ENCODE measurements at places on chromosomes 5 and 9.

DNA sequence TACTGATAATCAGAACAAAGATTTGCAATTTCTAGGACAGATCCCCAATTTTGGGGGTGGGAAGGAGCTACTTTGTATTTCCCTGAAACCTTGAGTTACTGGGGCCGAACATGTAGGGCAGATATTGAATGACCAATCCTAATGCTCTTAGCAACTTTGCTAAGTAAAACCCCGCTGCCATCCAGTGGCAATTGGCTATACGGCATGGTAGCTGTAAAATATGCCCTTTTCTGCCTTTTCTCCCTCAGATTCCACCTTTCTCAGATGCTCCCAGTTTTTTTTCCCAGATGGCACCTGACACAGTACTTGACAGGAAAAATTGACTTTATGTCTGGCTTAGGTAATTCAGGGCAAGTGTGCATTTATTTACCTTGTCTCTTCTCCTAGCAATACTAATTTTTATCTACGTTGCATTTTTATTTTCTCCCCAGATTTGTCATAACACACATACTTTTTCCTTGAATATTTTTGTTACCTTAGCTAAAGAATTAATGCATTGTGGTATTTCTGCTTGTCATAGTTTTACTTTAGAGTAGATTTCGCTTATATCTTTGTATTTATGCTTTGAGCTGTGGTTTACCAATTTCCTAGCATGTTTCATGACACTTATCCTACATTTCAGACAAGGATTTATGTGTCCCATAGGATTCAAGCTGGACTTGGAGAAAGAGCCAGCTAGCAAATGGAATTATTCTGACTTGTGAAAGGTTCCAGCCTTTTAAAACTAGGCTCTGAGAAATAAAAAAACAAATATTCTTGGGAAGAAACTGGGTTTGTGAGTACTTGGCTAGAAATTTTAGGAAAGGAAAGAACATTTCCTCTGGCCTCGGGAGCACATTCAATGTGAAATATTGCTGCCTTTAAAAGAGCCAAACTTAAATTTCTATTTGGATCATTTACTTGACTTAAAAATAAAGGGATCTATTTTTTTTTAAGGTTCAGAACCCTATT is 37.4 kb downstream of the PIK3R1 start:
- H3K27ac ChIP-seq: no peak overlapping the region
- H3K4me3 ChIP-seq: no peak overlapping the region
- peak; percentile 54 for DNase-seq

- H3K4me3 ChIP-seq: no peak overlapping the region
- DNase-seq: no peak
- H3K27ac ChIP-seq: peak overlapping the region; percentile 69
- peaks cover 4% of the 10 kb centered on the region for H3K27me3 ChIP-seq
These were observed 63.3 kb upstream of the TGFBR1 start for GRCh38 chr9:99041618-99042017.

DNA sequence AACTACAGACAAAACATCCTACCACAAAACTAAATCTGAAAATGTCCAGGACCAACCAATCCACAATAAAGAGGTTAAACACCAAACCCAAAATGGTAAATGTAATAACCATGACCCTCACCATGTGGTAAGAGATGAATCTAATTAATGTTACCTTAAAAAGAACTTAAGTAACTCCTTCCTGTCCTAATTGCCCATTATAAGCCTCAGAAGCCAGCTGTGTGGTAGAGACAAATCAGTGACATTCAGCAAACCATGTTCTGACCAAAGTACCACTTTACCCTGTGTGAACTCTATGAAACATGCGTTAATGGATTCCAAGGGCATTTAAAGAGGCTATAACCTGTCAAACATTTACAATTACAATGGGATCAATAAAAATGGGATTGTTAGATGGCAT is 25.0 kb downstream of the LPAR1 start:
- no peak overlapping the region for H3K4me3 ChIP-seq
- no peak overlapping the region for H3K27ac ChIP-seq
- DNase-seq: no peak
- H3K36me3 ChIP-seq: no peaks in the 10 kb centered on the region

DNA sequence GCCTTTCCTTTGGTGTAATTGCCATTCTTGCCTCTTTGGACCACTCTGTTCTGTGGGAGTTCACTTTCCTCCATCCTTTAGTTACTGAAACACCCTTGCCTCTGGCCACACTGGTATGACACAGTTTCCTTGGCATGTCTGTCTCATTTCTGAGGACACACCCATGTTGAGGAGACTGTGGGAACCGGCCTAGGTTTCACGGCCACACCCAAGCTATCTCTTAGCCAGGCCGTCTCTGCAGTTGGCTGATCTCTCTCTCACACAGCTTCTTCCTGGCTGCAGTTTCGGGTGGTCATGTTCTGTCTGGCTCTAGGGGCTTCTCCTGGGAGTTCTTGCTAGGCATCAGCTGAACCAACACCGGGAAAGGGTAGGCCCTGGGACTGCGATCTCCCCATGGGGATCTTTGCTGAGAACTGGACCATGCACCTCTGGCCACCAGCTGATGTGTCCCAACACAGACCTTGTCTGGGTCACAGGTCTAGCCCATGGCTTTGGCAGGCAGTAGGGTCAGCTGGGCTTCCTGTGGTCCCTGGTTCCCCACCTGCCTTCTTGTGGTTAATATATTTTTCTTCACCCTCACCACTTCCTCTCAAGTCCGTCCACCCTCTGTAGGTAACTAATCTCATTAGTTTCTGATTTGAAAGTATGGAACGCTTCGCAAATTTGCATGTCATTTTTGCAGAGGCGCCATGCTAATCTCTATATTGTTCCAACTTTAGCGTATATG is 24.9 kb downstream of the ARHGEF37 start:
- DNase-seq: no peak
- no peaks in the 10 kb centered on the region for H3K36me3 ChIP-seq
- peaks cover 16% of the 10 kb centered on the region for H3K4me1 ChIP-seq
- peaks cover 6% of the 10 kb centered on the region for H3K27me3 ChIP-seq
- H3K27ac ChIP-seq: peak overlapping the region; percentile 56

DNA sequence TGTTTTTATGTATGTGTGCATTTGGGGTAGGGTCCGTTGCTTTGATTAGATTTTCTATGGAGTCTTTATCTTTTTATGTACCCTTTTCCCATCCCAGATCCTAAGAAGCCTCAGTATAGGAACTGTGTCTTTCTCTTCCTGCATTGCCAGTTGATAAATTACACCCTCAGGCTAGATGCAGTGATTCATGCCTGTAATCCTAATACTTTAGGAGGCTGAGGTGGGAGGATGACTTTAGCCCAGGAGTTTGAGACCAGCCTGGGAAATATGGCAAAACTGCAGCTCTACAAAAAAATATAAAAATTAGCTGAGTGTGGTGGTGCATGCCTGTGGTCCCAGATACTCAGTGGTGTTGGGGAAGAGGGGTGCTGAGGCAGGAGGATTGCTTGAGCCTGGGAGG is 40.2 kb downstream of the NLN start:
- DNase-seq: no peak
- H3K4me3 ChIP-seq: no peak overlapping the region
- H3K4me1 ChIP-seq: peaks cover 12% of the 10 kb centered on the region
- no peaks in the 10 kb centered on the region for H3K27me3 ChIP-seq
- H3K36me3 ChIP-seq: peaks cover 16% of the 10 kb centered on the region
- H3K27ac ChIP-seq: no peak overlapping the region

GRCh38 chr5:108278285-108279240 is 103.3 kb downstream of the FBXL17 start:
- DNase-seq: no peak
- no peaks in the 10 kb centered on the region for H3K4me1 ChIP-seq
- peaks cover 7% of the 10 kb centered on the region for H3K36me3 ChIP-seq
- no peak overlapping the region for H3K4me3 ChIP-seq

GRCh38 chr5:55591686-55592085 is 56.9 kb upstream of the PLPP1 start:
- H3K4me3 ChIP-seq: peak overlapping the region; percentile 39
- peaks cover 34% of the 10 kb centered on the region for H3K4me1 ChIP-seq
- peak overlapping the region; percentile 90 for H3K27ac ChIP-seq
- no peak for DNase-seq

GRCh38 chr9:125746774-125747052 is 460 bp upstream of the PBX3 start:
- no peak for DNase-seq
- peaks cover 17% of the 10 kb centered on the region for H3K36me3 ChIP-seq
- H3K4me1 ChIP-seq: peaks cover 32% of the 10 kb centered on the region
- H3K27me3 ChIP-seq: peaks cover 26% of the 10 kb centered on the region
- peak overlapping the region; percentile 89 for H3K4me3 ChIP-seq

GRCh38 chr5:111975133-111975532 is 218.1 kb upstream of the NREP start:
- no peak for DNase-seq
- H3K27ac ChIP-seq: no peak overlapping the region
- no peaks in the 10 kb centered on the region for H3K4me1 ChIP-seq
- peaks cover 6% of the 10 kb centered on the region for H3K27me3 ChIP-seq

- H3K4me1 ChIP-seq: no peaks in the 10 kb centered on the region
- H3K36me3 ChIP-seq: no peaks in the 10 kb centered on the region
- no peak for DNase-seq
- no peak overlapping the region for H3K27ac ChIP-seq
These were observed 15.3 kb downstream of the C9orf152 start for GRCh38 chr9:110192531-110193261.

GRCh38 chr5:957748-958485 is 50.7 kb upstream of the NKD2 start:
- peaks cover 58% of the 10 kb centered on the region for H3K4me1 ChIP-seq
- H3K27ac ChIP-seq: peak overlapping the region; percentile 69
- no peak for DNase-seq
- H3K27me3 ChIP-seq: peaks cover 17% of the 10 kb centered on the region
- no peaks in the 10 kb centered on the region for H3K36me3 ChIP-seq

DNA sequence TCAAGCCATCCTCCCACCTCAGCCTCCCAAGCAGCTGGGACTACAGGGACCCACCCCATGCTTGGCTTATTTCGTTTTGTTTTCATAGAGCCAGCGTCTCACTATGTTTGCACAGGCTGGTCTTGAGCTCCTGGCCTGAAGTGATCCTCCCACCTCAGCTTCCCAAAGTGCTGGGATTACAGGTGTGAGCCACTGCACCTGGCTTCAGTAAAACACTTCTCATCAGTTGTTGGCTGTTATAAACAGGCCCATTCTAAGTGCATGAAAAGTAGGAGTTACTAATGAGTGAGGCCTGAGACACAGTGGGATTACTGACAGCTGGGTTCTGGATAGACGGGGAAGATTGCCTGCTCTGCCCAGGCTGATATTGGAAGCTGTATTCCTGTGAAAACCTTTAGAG is 3.5 kb downstream of the CRB2 start:
- no peaks in the 10 kb centered on the region for H3K36me3 ChIP-seq
- H3K27me3 ChIP-seq: no peaks in the 10 kb centered on the region
- DNase-seq: no peak
- no peak overlapping the region for H3K27ac ChIP-seq

DNA sequence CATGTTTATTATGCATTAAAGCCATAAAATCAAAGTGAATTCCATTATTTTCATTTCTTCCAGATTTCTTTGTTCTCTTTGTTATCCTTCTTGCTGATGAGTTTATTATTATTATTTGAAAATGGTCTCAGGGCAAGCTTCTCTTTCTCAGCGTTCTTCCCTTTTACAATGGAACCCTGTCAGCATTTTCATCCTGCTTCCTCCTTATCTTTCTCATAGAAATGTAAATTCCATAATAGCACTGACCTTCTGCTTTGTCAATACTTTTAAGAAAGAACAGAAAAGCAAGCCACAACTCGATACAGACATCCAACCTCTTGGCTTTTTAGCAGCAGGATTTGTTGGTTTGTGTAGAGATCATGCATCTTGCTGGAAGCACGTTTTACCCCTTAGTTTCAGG is 114.0 kb upstream of the BASP1 start:
- H3K27me3 ChIP-seq: no peaks in the 10 kb centered on the region
- H3K36me3 ChIP-seq: no peaks in the 10 kb centered on the region
- H3K27ac ChIP-seq: no peak overlapping the region
- no peaks in the 10 kb centered on the region for H3K4me1 ChIP-seq
- no peak for DNase-seq

DNA sequence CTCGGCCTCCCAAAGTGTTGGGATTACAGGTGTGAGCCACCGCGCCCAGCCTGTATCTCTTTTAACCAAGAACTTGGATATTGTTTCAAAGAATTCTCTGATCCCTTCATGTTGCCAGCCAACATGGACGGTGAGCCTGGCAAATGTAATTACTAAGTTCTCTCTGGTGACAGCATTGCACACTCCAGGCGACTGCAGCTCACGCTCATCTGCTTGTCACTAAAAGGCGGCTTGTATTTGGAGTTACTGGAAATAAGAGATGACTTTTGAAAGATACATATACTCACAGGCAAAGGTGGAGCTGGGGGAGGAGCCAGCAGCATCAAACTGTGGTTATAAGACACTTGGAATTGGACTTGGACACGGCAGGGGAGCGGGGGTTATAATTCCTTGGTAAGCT is 172.3 kb downstream of the SLIT3 start:
- no peaks in the 10 kb centered on the region for H3K4me1 ChIP-seq
- no peak for DNase-seq
- no peak overlapping the region for H3K27ac ChIP-seq
- H3K4me3 ChIP-seq: no peak overlapping the region
- H3K27me3 ChIP-seq: no peaks in the 10 kb centered on the region

- no peak overlapping the region for H3K27ac ChIP-seq
- DNase-seq: no peak
- peaks cover 37% of the 10 kb centered on the region for H3K27me3 ChIP-seq
- H3K4me3 ChIP-seq: no peak overlapping the region
- peaks cover 13% of the 10 kb centered on the region for H3K4me1 ChIP-seq
- no peaks in the 10 kb centered on the region for H3K36me3 ChIP-seq
These were observed 12.4 kb upstream of the NFIB start for GRCh38 chr9:14326264-14326826.

DNA sequence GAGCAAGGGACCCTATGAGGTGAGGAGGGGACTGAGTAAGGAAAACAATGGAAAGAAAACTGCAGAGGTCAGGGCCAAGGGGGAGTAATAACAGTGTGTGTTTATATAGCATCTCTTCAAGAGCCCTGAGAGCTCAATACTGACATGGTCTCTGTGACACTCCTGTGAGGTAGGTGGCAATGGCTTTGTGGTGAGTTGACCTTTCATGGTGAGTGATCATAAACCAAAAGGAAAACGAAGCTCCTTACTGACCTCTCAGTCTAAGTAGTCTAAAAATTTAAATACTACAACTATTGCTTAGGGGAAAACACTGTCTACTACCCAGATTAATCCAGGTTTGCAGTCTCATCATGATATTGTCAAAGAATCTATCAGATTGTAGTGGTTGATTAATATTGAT is 130.9 kb downstream of the SNCAIP start:
- no peak for DNase-seq
- H3K4me3 ChIP-seq: no peak overlapping the region
- no peaks in the 10 kb centered on the region for H3K36me3 ChIP-seq

GRCh38 chr9:136728548-136729123 is 14.1 kb downstream of the LCN10 start:
- H3K27ac ChIP-seq: no peak overlapping the region
- no peaks in the 10 kb centered on the region for H3K27me3 ChIP-seq
- peaks cover 40% of the 10 kb centered on the region for H3K4me1 ChIP-seq
- peaks cover 35% of the 10 kb centered on the region for H3K36me3 ChIP-seq

GRCh38 chr5:90095292-90096060 is 314.1 kb downstream of the CETN3 start:
- H3K36me3 ChIP-seq: no peaks in the 10 kb centered on the region
- H3K4me3 ChIP-seq: no peak overlapping the region
- no peaks in the 10 kb centered on the region for H3K27me3 ChIP-seq
- no peak overlapping the region for H3K27ac ChIP-seq
- no peak for DNase-seq
- H3K4me1 ChIP-seq: no peaks in the 10 kb centered on the region

GRCh38 chr9:37104183-37104889 is 16.0 kb upstream of the ZCCHC7 start:
- H3K27ac ChIP-seq: no peak overlapping the region
- no peak for DNase-seq
- peaks cover 3% of the 10 kb centered on the region for H3K27me3 ChIP-seq
- peaks cover 23% of the 10 kb centered on the region for H3K4me1 ChIP-seq
- H3K4me3 ChIP-seq: no peak overlapping the region
- H3K36me3 ChIP-seq: peaks cover 7% of the 10 kb centered on the region

Data from activated CD8-positive, alpha-beta T cell treated with anti-CD3 and anti-CD28 coated beads, Interleukin-2, amount 10 ng/mL, durations not matched to agents 7 days and 5 days (primary cell).